Frontal cortex (tissue), 4 donors: ENCODE measurements at places on chromosomes 4 and X.

GRCh38 chrX:66675541-66675940, 36.7 kb upstream of the EDA2R start:
- no peak for DNase-seq

- no peak for DNase-seq
These were observed 28.7 kb downstream of the PDLIM5 start for GRCh38 chr4:94480362-94480951.

DNA sequence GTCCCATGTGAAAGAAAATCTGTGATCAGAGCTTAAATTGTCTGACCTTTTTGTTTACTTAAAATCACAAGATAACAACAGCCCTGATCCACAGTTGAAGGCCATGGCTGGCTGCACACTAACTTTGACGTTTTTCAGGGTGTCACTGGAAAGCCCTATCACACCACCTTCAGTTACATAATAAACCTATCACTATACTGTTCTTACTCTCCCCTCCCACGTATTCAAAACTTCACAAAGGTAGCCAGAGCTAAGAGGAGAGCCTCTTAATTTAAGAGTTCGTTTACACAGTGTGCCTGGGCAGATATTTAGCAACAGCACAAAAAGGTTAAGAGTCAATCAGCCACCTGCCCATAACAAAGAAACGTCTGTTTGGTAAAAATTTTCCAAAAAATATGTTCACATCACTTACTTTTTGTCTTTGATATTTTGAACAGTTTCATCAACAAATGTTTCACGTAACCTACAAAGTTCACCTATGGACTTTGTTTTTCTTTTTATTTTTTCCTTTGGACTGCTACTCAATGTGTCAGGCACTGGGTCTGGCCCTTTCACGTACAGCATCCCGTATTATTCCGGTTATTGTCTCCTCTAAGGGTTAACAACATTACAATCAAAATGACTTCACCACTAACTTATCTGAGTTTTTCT, 25.0 kb downstream of the RFC1 start:
- DNase-seq = no peak

DNA sequence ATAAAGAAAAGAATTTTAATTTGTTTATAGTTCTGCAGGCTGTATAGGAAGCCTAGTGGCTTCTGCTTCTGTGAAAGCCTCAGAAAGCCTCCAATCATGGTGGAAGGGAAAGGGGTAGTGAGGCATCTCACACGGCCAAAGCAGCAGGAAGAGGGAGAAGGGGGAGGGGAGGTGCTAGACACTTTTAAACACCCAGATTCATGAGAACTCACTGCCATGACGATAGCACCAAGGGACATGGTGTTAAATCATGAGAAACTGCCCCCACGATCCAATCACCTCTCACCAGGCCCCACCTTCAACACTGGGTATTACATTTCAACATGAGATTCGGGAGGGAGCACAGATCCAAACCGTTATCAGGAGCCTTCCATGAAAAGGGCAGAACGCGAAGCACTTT, 18.1 kb downstream of the SMIM31 start:
- DNase-seq = no peak

DNA sequence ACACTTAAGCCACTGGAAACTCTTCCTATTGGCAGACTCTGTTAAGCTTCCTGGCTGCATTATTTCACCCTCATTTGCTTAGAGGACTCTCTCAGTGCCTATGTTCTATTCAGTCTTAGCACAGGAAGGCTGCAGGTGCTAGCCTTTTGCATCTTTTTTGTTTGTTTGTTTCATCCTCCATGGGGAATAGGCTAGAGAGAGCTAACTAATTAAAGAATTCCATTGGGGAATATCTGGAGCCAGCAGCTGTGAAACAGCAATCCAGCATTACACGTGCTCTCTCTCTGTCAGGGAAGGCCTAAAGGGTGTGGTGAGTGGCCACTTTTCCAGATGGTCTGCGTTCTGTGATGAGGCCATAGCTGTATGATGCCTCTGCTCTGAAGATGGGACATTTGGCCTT, 633.6 kb downstream of the SPRY1 start:
- no peak for DNase-seq

DNA sequence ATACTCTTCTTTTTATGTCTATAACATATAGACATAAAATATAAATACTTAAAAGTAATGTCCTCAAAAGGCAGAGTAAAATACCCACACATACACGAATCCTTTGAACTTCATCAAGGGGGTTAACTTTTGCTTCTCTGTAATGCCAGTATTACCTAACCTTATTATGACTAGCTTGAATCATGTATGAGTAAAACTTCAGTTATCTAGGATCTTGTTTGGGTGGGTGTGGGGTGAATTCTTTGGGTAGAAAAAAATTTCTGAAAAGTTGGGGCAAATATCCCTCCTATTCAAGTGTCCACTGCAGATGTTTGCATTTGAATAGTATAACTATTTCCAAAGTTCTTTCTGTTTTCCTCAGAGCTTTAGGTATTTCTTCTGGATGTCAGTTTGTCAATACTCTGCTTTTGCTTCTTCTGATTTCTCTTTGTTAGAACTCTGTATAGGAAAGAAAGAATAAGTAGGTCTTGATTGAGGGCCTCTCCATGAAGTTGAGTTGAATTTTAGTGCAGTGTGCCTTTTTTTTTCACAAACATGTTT, 173.8 kb downstream of the ADGRL3 start:
- DNase-seq = no peak

DNA sequence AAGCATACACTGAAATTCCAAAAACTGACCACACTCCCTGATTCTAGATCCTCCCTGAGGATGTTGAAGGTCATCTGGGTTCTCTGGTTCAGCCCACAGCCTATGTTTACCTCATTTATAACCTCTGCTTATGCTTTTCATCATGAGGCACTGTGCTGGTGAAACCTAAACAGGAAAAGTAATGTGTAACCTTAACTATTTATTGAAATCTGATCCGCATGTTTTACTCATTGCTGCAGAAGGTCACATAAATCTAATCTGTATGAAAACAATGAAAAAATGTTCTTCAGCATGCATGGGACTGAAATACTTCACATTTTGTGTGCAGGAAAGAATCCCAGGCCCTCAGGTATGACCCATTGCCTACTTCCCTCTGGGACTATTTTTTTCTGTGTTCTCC, 30.3 kb downstream of the UCHL1 start:
- no peak for DNase-seq

DNA sequence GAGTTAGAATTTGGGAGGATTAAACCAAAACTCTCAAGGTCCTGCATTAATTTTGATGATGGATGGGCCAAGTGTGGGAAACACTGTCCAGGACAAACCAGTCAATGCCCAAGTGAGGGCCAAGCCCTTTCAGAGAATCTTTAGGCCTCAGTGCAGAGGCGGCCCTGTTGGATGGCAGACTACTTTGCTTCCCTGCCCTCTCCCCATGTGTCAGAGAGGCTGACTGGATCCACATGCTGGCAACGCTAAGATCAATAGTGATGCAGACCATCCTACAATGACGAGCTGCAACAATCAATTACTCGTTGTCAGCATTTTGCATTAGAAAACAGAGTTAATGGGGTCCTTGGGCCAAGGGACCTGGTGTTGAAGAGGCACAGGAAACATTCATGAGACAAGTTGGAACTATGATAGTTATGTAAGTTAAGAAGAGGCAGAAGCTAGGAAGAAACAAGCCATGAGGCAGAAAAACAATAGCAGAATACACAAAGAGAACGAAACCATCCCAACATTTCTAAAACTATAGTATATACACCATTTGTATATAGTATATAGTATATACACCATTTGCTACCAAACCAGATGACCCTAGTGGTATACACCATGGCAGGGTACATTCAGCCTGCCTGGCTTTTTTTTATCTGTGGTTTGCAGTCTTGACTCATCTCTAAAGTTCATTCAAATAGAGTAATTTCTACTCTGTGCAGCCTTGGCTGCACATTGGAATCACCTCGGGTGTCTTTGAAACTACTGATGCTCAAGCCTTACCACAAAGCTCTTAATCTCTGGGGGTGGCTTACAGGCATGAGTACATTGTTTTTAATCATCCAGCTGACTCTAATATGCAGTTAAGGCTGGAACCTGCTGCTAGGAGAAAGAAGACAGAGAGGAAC, 147.7 kb upstream of the GYPA start:
- DNase-seq = no peak

GRCh38 chr4:26826721-26827120, 33.9 kb upstream of the STIM2 start:
- DNase-seq = no peak

DNA sequence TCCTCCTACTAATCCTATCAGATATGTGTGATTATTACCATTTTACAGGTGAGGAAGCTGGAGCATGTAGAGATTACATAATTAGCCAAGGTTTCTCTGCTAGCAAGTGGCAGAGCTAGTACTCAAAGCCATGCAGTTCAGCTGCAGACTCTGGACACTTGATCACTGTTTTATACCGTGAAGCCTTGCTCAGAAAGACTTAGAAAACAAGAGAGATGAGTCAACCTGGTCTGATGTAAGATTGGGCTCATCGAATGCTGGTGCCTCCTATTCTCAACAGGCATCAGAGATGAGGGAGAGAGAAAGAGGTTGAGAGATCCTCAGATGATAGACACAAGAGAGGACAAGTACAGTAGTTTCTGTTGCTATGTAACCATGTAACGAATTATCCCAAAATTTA, 19.0 kb upstream of the PDE5A start:
- DNase-seq = no peak

DNA sequence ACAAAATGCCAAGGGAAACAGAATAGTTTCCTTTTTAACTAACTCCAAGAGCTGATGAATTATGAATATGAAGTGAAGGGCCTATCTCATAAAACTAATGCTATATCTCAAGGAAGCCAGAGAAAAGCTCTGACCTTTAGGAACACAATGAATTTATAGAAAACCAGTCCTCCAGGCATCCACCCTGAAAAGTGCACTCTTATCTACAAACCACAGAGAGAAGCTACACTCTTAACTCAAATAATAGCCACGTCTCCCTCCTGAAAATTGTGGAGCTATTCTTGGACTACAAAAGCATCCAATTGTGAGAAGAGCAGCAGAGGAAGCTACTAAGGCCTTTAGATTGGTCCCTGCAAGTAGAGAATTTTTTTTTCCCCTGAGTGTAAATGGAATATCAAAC, 253.9 kb downstream of the IL15 start:
- DNase-seq = no peak

- no peak for DNase-seq
These were observed 21.3 kb downstream of the GPKOW start for GRCh38 chrX:49102190-49102589.

DNA sequence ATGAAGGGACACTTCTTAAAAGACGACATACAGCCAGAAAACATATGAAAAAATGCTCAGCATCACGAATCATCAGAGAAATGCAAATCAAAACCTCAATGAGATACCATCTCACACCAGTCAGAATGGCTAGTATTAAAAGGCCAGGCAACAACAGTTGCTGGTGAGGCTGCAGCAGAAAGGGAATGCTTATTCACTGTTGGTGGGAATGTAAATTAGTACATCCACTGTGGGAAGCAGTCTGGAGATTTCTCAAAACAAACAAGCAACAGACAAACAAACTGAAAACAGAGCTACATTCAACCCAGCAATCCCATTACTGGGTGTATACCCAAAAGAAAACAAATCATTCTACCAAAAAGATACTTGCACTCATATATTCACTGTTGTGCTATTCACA, 197.9 kb downstream of the EVC2 start:
- no peak for DNase-seq
